T-helper 22 cell (primary cell): ENCODE measurements at places on chromosomes 2 and 18.

- no peak for DNase-seq
Observed at GRCh38 chr18:10015288-10015701, 101.5 kb downstream of the VAPA start.

DNA sequence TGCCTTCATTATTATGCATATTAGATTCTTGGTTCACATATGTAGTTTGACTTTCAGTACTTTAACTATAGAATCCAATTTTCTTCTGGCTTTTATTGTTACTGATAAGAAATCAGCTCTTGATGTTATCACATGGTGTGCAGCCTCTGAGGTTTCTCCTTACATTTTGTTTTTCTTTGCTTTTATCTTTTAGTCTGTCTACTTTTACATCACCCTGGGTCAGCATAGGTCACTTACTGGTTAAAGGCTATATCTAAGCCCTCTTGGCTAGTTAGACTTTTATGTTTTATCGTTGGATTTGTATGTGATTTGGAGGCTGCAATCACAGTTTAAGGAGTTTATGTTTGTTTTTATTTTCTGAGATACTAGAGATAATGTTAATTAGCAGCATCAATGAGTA is 187.2 kb upstream of the NOL4 start:
- DNase-seq, result no peak

GRCh38 chr2:111534910-111535352 is 349.1 kb downstream of the ANAPC1 start:
- peak; percentile 28 for DNase-seq

DNA sequence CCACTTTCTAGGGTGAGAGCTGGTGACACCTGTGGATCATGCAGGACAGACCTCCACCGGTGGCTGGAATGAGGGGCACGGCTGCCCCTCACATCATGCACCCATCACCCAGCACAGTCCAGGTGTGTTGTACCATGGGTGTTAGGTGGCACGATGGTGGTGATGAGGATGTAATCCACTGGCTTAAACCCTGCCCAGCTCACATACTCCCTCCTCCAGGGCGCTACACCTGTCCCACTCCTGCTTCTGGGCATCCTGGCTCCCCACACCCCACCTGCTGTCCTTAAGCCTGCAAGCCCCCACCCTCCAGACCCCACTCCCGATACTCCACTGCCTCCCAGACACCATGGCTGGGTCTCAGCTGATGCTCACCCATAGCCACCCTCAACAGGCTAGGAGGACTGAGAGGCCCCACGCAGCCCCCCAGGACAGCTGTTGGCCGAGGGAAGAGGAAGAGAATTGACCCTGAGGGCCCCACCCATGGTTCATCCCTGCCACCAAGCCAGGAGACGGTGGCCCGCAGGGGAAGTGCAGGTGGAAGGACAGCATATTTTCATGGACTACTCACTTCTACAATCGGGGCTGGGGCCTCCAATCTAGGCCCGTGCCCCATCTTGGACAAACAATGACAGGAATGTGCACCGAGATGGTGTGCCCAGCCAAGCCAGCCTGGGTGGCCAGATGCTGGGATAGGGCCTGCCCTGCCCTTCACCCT is 34.3 kb downstream of the MAL start:
- no peak for DNase-seq

GRCh38 chr2:3785220-3785889 is 82.0 kb downstream of the DCDC2C start:
- no peak for DNase-seq

- no peak for DNase-seq
Observed at GRCh38 chr2:232481322-232482140, 6.1 kb downstream of the ECEL1 start.

DNA sequence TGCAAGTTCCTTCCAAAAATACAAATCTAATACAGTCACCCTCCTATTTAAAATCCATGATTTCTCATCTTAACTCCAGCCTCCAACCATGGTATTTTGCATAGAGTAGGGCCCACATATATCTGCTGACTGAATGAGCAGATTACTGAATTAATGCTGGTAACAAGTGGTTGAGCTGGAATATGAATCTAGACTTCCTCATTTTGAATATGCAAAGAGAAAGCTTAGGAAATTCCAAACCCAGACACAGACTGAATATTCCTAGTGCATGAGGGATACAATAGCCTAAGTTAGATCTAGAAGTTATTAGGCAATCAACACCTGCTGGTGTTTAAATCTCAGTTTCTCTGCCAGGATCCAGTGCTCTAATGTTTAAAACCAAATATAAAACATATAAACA is 215.1 kb upstream of the CYP26B1 start:
- no peak for DNase-seq

GRCh38 chr18:50751947-50752346 is 67.9 kb downstream of the MRO start:
- DNase-seq, result no peak

DNA sequence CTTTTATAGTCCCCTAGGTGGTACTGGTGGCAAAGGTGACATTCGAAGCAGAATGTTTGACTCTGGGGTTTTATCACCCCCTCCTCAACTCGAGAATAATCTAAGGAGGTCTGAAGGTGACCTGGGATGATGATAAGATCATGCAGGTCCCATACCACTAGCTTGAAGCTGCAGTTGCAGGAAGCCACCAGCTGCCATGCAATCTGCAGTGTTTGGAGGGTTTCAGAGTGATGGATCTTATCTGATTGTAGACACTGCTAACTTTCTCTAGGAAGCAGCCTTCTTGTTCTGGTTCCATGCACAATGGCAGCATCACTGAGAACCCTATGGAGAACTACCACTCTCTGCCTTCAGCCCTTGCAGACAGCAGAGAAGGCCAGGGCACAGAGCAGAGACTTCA is 59.4 kb upstream of the LRPPRC start:
- DNase-seq, result no peak

DNA sequence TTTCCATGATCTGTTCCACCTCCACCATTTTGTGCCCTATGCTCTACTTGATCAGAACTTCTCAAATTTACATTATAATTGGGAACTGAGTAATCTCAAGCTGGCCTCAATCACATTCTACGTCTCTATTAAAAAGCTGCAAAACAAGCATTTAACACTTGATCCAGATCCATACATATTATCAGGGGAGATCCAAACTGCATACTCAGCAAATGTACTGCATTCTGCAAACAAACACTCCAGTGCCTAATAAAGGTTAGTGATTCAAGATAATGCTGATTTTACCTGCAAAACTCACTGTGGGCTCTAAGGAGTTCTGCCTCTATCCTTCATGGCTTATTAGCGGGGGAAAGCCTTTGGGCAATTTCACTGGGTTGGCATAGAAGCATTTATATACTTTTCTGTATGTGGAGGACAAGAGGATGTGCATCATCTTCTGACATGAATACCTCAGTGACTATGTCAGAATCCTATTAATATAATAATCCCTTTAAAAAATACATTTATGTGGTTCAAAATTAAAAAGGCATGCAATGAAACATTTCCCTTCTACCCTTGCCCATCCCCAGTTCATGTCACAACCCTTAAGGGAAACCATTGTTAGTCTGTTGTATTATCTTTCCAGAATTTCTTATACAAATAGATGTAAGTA is 40.2 kb downstream of the GALNT14 start:
- no peak for DNase-seq

DNA sequence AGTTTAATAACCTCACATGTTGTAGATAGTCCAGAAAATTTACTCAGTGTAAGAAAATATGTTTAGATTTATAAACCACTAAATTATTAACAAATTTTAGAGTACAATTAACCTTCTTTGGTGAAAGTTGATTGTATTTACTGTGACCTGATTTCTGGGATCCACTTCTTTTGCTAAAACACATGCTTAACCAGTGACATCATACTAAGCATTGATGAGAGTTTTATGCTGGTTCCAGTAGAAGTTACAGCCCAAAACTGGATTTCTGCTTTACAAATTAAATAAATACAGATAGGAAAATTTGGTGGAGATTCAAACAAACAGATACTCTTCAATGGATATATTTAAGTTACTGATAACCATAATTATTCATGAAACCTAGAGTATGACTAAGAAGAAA is 40.9 kb downstream of the RBBP8 start:
- DNase-seq, result no peak

GRCh38 chr18:40375837-40376236 is 1579.2 kb upstream of the PIK3C3 start:
- DNase-seq, result no peak

- DNase-seq, result no peak
Observed at GRCh38 chr2:146661473-146662096, 1183.2 kb upstream of the ACVR2A start.

DNA sequence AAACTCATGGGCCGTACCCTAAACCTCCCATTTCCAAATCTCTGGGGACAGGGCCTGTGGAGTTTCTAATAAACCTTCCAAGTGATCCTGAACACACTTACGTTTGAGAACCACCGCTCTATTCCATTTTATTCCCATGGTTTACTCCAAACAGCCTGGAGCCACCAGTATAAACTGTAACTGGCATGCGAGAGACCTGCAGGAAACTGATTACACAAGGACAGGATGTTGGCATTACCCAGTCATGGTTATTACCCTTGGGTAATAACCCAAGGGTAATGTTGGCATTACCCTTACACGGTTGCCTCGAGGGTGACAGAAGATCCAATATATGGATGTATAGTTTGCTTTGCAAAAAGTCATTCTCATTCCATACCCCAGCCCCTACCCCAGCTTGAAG is 37.0 kb upstream of the YPEL5 start:
- no peak for DNase-seq

- no peak for DNase-seq
Observed at GRCh38 chr2:100239486-100240210, 82.7 kb downstream of the LONRF2 start.

GRCh38 chr2:224039080-224039769 is at the start of gene SERPINE2:
Gene SERPINE2, minus strand, starts transcription at chr2:224039286. Its CDS starts 37,386 bp downstream, at chr2:224001900.
- no peak for DNase-seq

DNA sequence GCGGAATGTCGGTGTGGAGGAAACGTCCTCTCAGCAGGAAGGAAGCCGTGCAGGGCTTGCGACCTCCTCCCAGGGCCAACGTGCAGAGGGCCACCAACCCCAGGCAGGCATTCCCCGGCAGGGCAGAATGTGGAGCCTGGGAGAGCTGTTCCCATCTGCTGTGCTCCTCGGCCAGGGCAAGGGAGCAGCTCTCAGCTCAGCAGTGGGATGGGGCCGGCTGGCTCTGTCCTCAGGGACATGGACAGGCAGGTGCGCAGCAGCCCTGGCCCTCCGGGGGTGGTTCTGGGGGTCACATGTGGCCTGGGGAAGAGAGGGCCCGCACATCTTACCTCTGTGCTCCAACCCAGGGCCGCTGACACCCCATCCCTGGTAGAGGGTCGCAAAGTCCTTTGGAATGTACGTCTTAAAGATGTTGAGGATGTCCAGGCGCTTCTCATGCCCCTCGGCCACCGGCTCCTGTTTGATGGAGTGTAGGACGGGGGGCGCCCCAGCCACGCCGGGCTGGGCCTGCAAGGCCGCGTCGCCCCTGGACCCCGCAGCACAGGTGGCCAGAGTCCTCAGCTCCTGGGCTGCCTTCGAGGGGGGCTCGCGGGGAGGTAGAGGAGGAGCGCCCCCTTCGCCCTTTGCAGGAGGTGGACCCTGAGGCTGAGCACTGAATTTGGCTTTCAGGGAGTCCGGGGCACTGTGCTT is 116.4 kb downstream of the ZNF516 start:
- DNase-seq, result no peak

DNA sequence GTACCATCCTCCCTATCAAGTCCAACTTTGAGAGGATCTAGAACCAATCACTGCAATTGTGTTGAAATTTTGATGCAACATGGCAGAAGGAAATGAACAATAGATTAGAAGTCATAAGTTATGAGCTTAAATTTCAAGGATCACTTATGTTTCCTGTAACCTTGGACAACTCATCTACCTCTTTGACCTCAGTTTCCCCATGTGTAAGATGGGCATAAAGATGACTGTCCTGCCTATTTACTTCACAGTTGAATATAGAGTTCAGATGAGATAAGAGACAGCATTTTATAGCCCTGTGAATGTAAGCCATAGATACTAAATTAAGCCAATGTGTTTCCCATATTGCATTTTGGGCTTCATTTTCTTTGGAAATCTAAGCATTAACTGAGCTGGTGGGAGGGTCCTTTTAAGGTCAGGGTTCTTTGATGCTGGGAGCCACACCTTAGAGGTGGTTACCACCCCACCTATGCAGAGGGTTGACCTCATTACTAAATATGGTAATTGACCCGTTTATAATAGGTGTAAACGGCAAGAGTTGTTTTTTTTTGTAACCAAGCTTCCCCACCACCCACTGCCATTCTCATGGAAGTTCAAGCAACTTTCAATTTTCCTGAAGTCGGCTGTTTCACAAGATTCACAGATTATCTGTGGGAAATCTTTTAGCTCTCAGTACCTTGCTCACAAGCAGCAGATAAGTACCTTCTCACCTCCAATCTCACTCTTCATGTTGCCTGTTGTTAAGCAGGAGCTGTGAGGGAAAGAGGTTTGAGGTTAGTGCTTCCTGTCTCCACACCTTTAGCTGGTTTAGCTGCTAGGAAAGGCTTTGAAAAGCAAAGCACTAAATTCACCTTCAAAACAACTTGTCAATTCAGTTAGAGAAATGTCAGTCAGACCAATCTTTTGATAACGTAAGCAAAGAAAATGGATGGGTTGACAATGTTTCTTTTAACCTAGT is 13.3 kb downstream of the CD28 start:
- DNase-seq, result peak; percentile 47

GRCh38 chr2:171432206-171432968 is 1.4 kb downstream of the METTL8 start:
- DNase-seq, result no peak

- DNase-seq, result no peak
Observed at GRCh38 chr18:26536664-26537063, 11.7 kb downstream of the KCTD1 start.

DNA sequence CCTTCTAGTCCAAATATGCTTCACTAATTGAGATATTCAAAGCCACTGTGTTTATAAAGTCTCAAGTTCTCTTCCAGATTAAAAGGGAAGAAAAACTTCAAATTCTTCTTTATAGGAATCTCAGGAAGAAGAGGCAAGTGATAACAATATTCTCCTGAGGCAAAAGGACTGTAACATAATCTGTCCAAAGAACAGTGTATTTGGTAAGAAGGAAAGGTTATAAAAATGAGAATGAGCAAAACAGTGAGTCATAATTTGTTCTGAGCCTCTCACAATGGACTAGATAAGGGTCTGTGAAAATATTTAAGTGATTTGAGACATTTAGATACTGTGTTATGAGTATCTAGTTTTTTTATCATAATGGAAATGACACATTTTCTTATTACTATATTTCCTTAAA is 44.3 kb downstream of the SNRPD1 start:
- no peak for DNase-seq

- DNase-seq, result no peak
Observed at GRCh38 chr2:24792542-24792873, 683 bp downstream of the PTRHD1 start.
